AG04450 (cell line): ENCODE measurements at places on chromosomes 12 and 14.
A peak's percentile ranks its signal among the peaks of the same experiment; 100 is the strongest.

GRCh38 chr12:51071663-51072062 is 11.7 kb downstream of the CSRNP2 start:
- DNase-seq, result peak; percentile 24

GRCh38 chr14:59013672-59014298 is 174.7 kb upstream of the DAAM1 start:
- no peak for DNase-seq

DNA sequence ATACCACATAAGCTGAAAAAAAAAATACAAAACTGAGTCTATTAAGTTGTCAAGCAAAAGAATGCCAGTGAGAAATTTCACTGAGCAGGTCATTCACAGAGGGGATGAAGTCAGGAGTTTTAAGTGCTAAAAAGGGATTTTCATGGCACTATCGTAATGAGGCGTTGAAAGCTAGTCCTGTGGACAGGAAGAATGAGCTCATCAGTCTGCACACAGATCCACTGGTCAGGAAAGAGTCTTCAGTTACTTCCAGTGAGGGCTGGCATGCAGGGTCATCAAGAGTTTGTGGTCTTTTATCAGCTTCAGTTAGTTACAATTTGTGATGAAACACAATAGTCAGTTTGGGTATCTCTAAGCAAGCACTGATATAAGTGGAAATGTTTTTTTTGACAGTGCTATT is 88.1 kb upstream of the WSCD2 start:
- DNase-seq, result no peak

DNA sequence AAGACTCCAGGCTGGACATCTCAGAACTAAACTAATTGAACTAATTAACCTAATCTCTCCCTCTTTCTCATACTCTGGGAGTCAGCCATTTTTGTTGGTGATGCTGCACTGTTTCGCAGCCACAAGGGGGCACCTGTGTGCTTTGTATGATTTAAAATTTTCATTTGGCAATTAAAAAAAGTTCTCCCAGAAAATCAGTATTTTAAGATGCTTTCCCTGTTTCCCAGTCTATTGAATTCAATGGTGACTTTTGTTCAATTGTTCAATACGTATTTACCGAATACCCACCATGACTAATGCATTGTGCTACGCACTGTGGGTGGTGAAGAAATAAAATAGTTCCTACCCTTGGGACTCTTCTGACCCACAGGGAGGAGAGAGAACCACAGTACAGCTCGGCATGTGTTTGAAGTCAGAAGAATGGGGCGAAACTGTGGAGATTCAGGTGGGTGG is 63.7 kb downstream of the ZNF664 start:
- DNase-seq, result peak; percentile 15

DNA sequence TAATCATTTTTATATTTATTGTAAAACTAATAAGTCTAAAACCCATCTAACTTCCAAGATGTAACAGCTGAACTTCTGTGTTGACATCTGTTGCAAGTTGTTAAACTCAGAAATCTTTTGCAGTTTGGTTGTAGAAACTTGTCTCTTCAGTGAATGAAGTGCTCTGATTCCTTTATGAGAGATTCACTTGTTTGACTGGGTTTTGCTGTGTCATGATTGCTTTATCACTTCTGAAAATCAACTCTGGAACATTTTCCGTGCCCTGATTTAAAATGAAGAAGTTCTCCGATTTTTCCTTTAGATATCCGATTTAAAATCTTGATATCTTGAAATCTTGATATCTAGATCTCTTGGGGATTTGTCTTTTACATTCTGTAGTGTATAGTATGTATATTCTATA is 65.1 kb downstream of the DIP2B start:
- DNase-seq, result no peak

- DNase-seq, result no peak
Observed at GRCh38 chr12:116996621-116997020, 85.9 kb downstream of the FBXW8 start.
